ENCODE measurements at places on chromosomes 5 and 9. TPM values are rescaled to one million over a fixed set of nuclear protein-coding genes. Genes with fewer than 3 reads are reported as not detected.

GRCh38 chr9:113148372-113148705 is 2.5 kb upstream of the SLC31A2 start:
- no peak for DNase-seq

LRRC14B gene
- not detected for total RNA-seq

DNA sequence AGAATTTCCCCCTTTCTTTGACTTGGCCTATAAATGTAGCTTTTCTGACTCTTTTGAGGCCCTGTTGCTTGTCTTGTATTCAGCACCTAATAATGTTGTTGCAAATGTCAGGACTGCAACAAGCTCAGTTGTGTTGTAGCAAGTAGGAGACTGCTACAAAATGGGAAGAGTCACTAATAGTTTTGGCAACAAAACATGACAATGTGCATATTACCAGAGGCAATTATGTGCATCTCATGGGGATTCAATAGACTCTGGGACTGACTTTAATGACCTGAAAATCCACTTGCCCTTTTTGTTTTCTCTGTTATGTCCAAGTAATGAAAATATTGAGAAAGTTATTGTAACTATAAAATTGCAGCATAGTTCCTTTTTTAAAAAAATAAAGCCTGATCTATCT is 368.4 kb downstream of the OSTF1 start:
- DNase-seq = no peak

- no peak for DNase-seq
Measured at GRCh38 chr5:14528115-14528514, 53.5 kb upstream of the OTULINL start.

- no peak for DNase-seq
Measured at GRCh38 chr5:162052676-162053075, 14.9 kb upstream of the GABRG2 start.

GRCh38 chr9:135183528-135184180 is 96.2 kb downstream of the OLFM1 start:
- DNase-seq = no peak

- peak; percentile 63 for DNase-seq
Measured at GRCh38 chr9:131670247-131671132, 69.4 kb downstream of the RAPGEF1 start.

DNA sequence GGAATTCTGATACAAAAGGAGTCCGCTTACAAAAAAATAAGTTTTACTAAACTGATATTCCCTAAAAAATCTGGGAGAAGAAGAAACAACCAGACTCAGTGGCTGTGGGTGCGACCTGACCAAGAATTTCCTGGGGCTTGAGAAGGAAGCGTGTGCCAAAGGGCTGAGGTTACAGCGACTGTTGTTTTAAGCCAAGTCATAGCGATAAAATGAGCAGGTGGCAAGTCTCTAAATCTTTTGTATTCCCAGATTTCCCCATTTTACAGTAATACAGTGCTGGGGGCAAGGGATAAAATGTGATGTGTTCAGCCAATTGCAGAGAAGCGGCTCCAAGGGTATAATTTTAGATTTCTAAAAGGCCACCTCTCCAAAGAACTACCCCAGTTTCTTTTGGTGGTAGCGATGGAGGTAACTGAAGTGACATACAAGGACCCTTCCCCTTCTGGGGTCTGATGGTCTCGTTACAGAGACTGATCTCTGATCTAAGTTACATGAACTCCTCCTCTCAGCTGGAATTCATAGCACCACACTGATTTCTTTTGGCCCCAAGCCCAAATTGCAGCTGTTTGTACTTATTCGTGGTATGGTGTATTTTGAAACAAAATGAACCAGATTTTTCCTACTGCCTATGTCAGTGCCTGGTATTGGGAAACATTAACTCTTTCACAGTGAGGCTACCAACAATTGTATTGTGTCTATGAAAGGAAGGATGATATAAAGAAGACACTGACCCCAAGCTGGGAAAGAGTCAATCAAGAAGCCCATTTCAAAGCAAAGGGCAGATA is 41.6 kb downstream of the LPAR1 start:
- no peak for DNase-seq

DNA sequence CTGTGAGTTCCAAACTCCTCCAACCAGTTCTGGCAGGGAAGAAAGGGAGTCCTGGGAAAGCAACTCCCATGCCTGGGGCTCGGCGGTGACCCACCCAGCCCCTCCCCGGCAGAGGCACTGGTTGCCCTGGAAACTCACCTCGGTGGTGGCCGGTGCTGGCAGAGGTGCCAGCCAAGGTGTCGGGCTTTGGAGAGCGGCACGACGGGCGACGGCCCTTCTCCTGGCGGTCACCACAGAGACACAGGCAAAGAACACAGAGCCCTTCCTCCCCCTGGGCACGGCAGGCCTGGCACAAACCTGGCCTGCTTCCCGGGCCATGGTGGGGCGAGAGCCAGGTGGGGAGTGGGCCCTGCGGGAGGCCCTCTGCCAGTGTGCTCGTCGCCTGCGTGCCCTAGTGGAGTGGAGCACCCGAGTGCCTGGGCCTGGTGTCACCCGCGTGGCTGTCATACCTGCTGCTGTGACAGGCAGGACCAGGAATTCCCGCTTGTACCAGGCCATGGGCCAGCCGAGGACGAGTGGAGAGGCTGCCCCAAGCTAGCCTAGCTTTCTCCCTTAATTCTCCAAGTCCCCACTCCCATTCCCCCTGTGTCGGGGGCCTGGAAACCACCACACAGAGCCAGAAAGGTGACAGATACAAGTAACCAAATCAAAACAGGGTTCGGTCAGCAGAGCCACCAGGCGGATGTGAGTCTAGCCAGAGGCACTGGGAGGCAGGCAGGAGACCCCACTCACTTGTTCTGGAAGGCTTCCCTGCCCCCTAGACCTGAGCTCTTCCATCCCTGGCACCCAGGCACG is 8.2 kb upstream of the RALGDS start:
- no peak for DNase-seq

SLC9A3 gene
- 1.3 TPM for total RNA-seq

DNA sequence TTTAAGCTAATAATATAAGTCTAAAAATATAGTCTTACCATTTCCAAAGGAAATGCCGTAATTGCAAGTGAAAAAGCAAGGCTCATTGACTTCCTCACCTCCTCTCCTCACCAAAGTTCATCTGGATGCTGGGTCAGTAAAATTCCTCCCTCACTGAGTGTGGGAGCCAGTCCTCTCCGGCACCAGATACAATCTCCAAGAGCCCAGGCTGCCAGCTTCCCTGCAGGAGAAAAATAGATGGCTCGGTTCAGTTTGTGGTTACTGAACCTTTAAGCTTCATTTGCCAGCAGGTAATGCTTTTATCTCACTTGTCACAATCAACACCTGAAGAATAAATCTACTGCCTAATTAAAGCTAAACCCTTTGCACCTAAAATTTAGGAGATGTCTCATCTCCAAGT is 115.3 kb upstream of the VLDLR start:
- no peak for DNase-seq

DNA sequence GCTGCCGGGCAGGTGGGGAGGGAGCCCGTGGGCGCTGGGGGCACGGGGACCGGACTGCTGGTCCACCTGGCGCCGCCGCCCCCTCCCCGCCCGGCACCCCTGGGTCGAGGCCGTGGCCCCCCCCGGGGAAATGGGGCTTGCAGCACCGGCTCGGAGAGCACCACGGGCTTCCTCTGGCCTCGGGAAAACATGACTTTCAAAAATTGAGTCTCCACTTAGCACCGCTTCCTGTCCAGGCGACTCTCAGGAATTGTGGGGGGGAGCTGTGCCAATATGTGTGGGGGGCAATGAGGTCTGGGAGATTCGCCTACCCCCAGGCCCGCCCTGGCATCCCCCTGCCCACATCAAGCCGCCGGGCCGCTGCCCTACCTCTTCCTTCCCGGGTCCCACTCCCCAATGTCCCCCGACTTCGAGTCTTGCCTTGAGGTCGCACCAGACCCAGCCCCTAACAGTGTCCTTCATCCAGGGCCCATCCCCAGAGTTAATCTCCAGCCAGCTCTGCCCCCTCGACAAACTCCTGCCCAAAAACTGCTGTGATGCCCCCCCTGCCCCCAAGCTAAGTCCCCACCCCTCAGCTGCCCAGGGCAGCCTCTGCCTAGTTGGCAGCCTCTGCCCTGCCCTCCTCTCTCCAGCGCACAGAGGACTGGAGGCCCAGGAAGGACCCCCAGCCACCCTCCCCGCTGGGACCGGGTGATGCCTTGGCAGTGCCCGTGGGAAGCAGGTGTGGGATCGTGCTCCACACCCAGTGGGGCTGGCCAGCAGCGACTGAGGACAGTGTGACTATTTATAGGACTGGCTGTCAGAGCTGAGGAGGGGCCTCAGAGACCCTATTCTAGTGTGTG is 3.9 kb downstream of the EGFL7 start:
- DNase-seq = peak; percentile 30

ZNF883 gene
- total RNA-seq = 0.54 TPM

GRCh38 chr9:27629425-27629824 is 56.1 kb upstream of the C9orf72 start:
- no peak for DNase-seq

GRCh38 chr9:131382850-131383729 is 10.8 kb upstream of the PRRC2B start:
- DNase-seq = no peak

PCDHB12 gene
- total RNA-seq = not detected

GRCh38 chr5:61673007-61673735 is 341.1 kb downstream of the ZSWIM6 start:
- DNase-seq = peak; percentile 52

NXNL2 gene
- not detected for total RNA-seq

- DNase-seq = no peak
Measured at GRCh38 chr9:128911529-128912035, 9.2 kb upstream of the PHYHD1 start.

F2RL1 gene
- total RNA-seq = 0.64 TPM

DNA sequence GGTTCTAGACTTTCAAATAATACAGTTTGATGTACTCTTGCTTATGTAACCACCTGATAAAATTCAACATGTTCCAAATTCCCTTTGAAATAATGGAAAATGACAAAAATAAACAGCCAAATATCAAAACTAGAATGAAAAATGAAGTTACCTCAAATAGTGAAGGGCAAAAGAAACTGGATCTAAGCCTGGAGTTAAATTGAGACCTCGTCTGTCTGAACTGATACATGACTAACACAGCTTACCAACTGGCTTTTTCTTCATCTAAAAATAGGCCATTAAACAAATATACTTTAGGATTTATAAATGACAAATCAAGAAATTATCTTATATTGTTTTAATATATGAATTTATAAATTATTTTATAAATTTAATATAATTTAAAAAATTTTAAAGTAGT is 12.1 kb upstream of the CAAP1 start:
- DNase-seq = no peak

UQCRQ gene
- total RNA-seq = 90.0 TPM

DNA sequence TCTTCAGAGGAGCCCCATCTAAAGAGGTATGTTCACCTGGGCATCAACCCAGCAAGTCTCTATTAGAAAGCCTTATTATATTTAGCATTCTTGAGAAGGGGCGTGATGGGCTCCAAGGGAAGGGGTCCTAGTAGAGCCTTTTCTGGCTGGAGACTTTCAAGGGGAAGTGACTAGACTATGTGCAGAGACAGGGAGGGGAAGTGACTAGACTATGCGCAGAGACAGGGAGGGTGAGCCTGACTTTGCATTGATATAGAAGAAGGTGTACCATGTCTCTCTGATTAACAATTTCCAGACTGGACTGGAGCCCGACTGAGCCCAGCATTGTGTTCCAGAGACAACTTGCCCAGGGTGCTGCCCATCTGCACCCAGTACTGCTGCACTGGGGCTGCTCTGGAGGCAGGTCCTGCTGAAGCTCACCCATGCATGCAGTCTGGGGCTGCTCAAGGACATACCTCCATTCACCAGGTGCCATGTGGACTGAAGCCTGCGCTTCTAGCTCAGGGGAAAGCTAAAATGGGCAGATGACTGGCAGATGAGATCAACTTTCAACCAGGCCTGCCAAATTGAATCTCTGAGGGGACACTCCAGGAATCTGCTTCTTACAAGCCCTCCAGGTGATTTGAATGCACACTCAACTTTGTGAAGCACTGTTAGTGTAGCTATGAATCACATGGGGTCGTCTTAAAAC is 83.0 kb upstream of the GNA14 start:
- DNase-seq = no peak

GRCh38 chr9:91245431-91246313 is 116.0 kb downstream of the AUH start:
- DNase-seq = no peak

Measured in B cell (primary cell).